ENCODE measurements at places on chromosomes 16 and 17. TPM values are rescaled to one million over a fixed set of nuclear protein-coding genes. Genes with fewer than 3 reads are reported as not detected.

- DNase-seq = no peak
These were observed 405.9 kb downstream of the CNTNAP4 start for GRCh38 chr16:76683051-76683450.

The ZNF768 gene
- polyA plus RNA-seq = 54.1 TPM

The ITGA2B gene
- polyA plus RNA-seq = 5.5 TPM

DNA sequence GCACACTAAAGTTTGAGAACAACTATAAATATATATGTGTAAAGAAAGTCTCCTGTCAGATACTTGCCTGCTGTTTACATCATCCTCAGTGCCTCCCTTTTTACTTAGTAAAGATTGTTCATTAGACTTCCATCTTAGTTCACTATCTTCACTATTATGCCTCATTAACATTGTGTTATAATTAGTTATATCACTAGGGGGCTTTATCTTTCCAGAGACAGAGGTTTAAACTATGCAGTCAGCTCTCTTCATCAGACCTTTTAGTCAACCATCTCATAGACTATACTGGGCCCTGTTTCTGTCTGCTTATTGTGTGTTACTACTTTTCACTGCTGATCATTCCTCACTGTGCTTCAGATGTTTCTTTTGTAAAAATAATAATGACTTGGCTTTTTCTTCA lies 630.8 kb upstream of the KIF2B start:
- no peak for DNase-seq

DNA sequence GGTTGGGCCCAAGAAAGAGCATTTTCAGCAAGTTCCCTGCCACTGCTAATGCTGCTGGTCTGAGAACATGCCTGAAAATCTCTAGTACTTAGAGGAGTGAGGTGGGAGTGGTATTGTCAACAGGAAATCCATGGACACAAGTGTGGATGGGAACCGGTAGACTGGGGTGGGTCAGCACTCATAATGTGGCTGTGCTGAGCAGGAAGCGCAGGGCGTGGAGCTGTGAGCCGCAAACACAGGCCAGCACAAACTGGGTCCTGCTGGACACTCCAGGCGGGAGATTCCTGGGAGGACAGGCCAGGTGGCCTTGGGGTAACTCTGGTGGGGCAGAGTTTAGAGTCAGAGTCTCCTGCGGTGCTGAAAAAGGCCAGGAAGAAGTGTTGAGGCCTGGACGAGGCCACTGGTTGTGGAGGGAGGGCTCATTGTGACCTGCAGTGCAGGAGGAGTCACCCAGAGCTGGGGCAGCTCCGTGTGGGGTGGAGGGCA lies 62.6 kb downstream of the BANP start:
- no peak for DNase-seq

The SPHK1 gene
- polyA plus RNA-seq = 1.8 TPM

GRCh38 chr17:20999044-20999573 lies 43.7 kb downstream of the USP22 start:
- DNase-seq = no peak

DNA sequence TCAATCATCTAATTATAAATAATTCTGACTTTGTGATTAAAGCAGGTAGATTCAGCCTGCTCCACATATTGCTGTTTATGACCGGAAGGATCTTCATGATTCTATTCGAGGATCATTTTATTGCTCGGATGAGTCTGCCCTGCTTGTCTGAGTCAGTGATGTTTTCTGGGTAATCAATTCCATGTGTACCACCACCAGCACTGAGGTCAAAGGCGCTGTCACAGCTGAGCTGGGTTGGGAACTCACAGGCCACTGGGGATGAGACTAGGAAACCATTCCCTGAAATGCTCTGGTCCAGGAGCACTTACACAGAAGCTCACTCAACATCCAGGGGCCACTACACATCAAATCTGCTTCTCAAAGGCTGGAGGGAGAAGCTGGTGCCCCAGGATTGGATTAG lies 30.4 kb upstream of the ERN1 start:
- DNase-seq = no peak

DNA sequence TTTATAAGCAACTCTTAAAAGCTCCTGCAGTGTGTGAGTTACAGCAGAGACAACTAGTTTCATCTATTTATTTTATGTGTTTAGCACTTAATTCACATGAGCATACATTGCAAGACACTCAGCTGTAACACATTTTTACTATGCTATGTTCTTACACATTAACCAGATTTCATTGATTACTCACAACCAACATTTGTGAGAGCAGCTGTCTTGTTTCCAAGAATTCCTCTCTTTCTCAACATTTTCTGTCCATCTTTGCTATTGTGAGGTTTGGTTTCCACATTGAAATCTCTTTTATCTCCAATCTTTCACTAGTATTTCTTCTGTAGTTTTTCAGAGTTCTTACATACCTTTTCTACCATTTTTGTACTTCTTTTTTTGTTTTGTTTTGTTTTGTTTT lies 51.2 kb downstream of the COPRS start:
- DNase-seq = no peak

- no peak for DNase-seq
These were observed 129.8 kb upstream of the TOM1L1 start for GRCh38 chr17:54770836-54771235.

- peak; percentile 67 for DNase-seq
These were observed 5.7 kb upstream of the SPNS2 start for GRCh38 chr17:4492721-4493561.

The NUP93 gene
- polyA plus RNA-seq = 71.2 TPM

DNA sequence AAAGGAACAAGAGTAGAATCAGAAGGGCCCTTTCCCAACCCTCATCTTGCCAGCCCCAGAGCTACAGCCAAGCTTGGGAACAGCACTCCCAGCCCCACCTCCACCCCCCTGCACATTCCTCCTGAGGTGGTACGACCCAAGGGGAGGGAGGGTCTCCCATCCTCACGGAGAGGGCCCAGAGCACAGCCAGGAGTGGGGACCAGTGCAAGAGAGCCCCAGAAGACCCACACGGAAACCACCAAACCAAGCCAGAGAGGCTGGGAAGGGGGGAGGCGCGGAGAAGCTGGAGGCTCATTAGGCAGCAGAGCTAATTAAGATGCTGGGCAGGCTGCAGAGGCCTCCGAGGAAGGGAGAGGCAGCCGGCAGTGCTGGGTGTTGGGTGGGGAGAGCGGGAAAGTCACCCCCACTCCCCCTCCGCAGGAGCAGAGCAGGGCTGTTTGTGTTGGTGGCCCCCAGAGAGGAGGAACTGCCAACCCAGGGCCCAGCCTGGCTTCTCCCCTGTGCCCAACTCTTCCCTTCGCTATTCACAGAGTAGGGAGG lies 2.4 kb downstream of the CACNB1 start:
- DNase-seq = no peak

The MYH3 gene
- polyA plus RNA-seq = 2.8 TPM

GRCh38 chr16:58026139-58026704 lies 668 bp downstream of the MMP15 start:
- DNase-seq = no peak
